Activated CD8-positive, alpha-beta T cell treated with anti-CD3 and anti-CD28 coated beads for 36 hours (primary cell): ENCODE measurements at places on chromosomes 11 and 22.

GRCh38 chr11:7514099-7514591, 346 bp downstream of the PPFIBP2 start:
- DNase-seq: peak; percentile 14

- DNase-seq: no peak
Measured at GRCh38 chr11:122146475-122146874, 30.5 kb upstream of the BLID start.

GRCh38 chr11:96506953-96507354, 117.1 kb downstream of the JRKL start:
- DNase-seq: no peak

GRCh38 chr11:61869708-61870451, 21.5 kb downstream of the FADS3 start:
- DNase-seq: no peak

GRCh38 chr11:12884751-12885318, 124.3 kb upstream of the RASSF10 start:
- no peak for DNase-seq

GRCh38 chr11:78938971-78939370, 364.3 kb upstream of the NARS2 start:
- DNase-seq: no peak

DNA sequence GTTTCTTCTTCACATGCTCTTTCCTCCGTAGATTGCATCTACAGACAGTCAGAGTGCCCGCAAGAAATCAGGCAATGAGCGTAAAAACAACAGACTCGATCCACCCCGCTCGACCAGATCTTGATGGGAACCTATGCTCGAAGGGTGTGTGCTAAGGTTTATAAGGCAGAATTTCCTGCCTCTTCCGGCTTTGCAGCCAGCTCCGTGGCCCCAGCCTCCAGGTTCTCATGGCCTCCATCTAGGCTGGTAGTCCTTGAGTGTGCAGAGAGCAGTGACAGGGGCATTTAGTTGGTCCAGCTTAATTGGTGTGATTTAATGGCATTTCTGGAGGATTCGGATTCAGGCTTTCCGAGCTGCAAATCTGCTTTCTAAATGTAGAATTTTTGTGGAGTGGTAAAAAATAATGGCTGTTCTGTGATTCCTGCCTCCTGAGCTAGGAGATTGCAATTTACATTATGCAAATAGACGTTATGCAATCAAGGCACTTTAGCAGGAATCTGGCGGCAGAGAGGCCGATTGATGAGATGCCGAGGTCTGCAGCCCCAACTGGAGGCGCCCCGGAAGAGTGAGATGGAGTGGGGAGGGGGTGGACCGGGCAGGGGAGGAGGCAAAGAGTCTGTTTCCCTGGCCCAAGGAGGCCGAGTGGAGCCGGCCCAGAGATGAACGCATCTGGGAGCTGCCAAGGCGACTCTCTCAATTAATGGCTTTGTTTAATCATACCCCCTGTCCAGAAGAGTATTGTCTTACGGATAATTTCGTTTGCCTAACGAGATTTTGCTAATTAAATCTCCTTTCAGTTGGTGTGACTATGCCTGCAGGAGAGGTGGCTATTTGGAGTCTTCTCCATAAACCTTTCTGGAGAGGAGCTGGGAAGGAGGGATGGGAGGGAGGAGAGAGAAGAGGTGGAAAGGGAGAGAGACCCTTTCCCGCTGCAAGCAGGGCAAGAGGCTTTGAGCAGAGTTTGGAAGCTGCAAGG, 75.3 kb downstream of the PKNOX2 start:
- no peak for DNase-seq

DNA sequence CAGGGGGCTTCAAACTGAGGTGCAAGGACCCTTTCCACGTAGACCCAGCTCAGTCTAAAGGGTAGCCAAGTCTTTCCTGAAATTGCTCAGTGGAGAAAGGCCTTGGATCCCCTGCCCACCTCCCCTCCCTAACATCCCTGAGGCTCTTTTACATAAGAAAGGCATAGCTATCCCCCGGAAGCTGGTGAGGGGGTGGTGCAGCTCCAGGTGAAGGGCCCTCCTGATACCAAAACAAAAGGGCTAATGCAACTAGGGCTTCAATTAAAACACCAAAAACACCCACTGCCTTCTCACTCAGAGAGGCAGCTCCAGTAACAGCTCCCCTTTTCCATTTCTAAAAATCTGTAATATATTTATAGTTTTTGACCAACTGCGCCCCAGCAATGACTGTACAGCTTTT, 5.8 kb downstream of the SHANK2 start:
- DNase-seq: no peak

DNA sequence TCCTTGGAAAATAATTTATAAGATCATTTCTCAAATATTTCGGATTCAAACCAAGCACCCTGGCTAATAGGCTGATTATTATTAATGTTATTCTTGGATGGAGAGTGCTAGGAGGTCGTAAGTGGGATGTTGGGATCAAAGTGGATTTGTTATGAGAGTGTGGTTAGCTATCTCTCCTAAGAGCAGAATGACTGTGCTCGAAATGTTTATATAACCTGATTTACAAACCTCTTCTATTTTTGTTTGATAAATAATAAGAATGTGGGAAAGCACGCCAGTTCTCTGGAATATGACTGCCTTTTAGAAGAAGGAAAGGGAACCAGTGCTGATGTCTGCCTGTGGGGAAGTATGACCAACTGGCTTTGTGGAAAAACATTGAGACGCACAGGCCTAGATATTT, 527.5 kb downstream of the NTM start:
- no peak for DNase-seq

DNA sequence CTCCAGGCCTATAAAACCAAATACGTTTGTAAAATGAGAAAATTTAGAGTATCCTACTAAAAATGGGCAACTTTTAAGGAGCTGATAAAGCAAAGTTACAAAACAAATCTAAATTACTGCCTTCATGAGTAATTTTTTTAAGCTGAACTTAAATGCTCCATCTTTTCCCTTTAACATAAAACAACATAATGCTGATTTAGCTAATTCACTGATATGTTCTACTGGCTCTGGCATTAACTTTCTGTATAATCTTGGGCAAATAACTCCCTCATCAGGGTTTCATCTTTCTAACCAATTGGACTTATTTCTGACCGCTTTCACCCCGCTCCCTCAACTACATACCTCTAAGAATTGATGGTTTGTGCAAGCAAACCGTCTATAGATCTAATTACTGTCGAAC, 362 bp downstream of the OR10A3 start:
- no peak for DNase-seq

DNA sequence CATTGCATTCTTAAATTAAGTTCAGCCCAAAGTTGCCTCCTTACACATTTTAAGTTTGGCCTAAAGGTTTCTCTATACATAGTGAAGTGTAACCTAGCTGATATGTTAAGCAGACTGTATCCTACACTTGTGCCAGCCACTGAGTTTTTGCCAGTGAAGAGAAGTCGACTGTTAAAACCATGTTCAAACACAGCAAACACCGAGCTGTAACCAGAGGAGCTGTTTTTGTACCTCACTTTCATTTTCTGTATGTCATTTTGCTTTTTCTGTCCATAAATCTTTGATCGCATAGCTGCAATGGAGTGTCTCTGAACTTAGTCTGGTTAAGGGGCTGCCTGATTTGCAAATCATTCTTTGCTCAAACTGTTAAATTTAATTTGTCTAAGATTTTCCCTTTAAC, 403.7 kb downstream of the LUZP2 start:
- DNase-seq: no peak

GRCh38 chr11:69642549-69642912, 1.6 kb downstream of the CCND1 start:
- peak; percentile 48 for DNase-seq

GRCh38 chr11:82854242-82854641, 46.0 kb downstream of the PRCP start:
- no peak for DNase-seq

GRCh38 chr22:17742527-17742902, 31.8 kb downstream of the BID start:
- peak; percentile 80 for DNase-seq

DNA sequence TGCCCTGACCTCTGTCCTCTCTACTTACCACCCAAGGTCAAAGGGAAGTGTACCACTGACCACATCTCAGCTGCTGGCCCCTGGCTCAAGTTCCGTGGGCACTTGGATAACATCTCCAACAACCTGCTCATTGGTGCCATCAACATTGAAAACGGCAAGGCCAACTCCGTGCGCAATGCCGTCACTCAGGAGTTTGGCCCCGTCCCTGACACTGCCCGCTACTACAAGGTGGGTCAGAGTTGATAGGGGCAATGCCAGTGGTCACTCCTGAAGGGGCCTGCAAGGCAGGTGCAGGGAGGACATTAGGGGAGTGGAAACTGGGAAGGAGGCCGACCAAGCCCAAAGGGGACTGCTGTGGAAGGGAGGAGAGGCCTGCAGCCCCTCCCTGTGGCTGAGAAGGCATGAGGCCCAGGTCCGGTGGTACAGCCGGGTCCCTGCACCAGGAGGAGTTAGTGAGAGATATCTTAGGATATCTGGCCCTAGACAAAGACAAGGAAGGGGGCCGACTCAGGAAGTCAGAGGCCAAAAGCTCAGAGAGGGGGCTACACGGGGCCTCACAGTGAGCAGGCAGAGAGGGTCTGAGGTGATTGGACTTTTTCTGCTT, 17.9 kb downstream of the POLR3H start:
- DNase-seq: no peak

GRCh38 chr11:8206251-8207079, 37.6 kb upstream of the RIC3 start:
- DNase-seq: no peak

GRCh38 chr22:46535876-46536536, 1.4 kb downstream of the CELSR1 start:
- no peak for DNase-seq

DNA sequence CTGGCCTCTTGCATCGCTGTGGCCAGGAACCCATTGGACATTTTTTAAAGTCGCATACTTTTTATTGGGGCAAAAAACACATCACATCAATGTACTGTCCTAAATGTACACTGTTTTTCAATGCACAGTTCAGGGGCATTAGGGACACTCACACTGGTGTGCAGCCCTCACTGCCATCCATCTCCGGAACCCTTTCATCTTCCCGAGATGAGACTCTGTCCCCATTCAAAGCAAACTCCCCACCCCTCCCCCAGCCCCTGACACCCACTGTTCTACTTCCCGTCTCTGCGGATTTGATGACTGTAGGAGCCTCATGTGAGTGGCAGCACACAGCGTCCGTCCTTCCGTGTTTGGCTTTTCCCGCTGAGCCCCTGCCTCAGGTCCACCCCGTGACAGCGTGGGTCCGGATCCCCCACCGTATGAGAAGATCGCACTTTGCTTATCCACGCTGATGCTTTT, 41.8 kb upstream of the TH start:
- peak; percentile 73 for DNase-seq

GRCh38 chr11:79294845-79295731, 145.7 kb downstream of the TENM4 start:
- no peak for DNase-seq

DNA sequence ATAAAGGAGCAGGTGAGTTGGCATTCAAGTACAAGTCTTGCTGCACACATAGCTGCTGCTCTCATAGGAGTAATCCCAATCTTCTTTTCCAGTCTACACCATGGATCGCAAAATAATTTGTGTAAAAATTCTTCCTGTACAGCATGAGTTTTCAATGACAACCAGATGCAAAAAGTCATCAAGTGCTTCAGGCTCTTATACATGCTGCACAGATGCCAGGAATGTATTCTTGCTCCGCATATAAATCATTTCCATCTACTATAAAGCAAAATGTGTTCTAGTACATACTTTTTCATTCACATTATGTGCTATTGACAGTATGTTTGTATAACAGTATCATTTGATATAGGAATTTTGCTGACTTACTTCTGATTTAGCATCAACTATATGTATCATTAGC, 35.4 kb downstream of the NXPE2 start:
- no peak for DNase-seq

GRCh38 chr11:118911113-118911879, 14.4 kb downstream of the BCL9L start:
- peak; percentile 46 for DNase-seq

- no peak for DNase-seq
Measured at GRCh38 chr11:69530278-69531070, 49.0 kb downstream of the LINC01488 start.
